Thymus (tissue), 14 donors: ENCODE measurements at places on chromosomes 7 and 10.

DNA sequence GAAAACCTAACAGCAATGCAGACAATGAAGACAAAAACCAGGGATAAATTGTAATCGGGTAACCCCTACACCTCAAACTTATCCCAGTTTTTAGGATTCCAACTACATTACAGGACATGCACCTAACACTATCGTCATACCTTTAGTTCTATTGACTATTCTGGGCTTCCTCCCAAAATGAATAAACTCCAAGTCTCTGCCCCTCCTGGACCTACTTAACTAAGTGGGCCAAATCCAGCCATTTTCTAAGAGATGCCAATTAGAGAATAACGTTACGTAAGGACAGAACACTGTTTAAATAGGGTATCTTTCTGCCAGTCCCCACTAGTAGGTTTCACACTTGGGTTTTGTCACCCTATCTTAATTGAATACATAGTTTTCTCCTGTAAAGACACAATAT lies 253.1 kb upstream of the MKLN1 start:
- DNase-seq, result no peak

- DNase-seq, result no peak
These were observed 4.0 kb downstream of the VSIR start for GRCh38 chr10:71769279-71769823.

GRCh38 chr10:92689663-92690210 lies at the start of gene HHEX:
Gene HHEX (plus strand): TSS chr10:92689955. CDS start chr10:92689987, 32 bp downstream.
- no peak for DNase-seq

DNA sequence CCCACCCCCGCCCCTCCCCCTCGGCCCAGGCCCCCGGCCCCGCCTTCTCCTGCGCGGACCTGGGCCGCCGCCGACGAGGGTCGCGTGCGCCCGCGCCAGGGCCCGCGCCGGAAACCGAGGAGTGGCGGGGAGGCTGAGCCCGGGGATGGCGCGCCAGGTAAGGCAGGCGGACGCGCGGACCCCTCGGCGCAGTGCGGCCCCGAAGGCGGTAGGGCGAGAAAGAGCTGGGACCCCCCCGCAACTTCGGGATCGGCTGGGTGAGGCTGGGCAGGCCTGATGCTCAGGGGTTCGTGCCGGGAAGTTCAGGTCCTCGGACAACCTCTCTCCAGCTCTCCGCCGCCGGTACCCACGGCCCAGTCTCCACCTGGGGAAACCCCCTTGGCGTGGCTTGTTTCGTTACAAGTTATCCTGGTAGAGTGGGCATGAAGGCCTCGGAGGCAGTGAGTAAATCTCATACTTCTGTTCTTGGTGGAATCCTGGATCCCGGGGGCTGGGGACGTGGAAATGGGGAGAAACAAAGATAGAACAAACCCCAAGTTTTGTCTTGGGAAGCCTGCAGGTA lies 58.4 kb downstream of the ZNF467 start:
- DNase-seq, result no peak

DNA sequence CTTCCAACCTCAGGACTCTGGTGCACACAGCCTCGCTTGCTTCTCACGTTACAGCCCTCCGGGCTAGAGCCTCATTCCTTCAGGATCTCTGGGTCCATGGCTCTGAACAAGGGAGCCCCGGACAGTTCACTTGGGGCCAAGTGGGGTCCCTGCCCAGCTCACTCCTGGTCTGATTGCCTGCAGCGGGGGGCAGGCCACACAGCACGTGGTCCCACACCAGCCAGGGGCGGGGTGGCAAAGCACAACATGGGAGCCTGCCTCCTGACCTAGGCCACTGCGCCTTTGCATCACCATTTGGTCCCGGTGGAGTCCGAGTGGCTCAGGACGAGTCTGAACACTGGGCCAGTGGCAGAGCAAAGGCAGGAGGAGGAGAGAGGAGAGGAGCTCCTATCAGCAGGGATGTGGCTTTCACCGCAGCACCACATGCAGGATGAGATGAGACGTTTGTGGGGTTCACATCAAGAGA lies 13.4 kb upstream of the CRYGN start:
- no peak for DNase-seq
